D721Med (cell line): ENCODE measurements at places on chromosomes 3 and 15.

- no peak for DNase-seq
Observed at GRCh38 chr3:34359064-34359463, 560.6 kb downstream of the PDCD6IP start.

DNA sequence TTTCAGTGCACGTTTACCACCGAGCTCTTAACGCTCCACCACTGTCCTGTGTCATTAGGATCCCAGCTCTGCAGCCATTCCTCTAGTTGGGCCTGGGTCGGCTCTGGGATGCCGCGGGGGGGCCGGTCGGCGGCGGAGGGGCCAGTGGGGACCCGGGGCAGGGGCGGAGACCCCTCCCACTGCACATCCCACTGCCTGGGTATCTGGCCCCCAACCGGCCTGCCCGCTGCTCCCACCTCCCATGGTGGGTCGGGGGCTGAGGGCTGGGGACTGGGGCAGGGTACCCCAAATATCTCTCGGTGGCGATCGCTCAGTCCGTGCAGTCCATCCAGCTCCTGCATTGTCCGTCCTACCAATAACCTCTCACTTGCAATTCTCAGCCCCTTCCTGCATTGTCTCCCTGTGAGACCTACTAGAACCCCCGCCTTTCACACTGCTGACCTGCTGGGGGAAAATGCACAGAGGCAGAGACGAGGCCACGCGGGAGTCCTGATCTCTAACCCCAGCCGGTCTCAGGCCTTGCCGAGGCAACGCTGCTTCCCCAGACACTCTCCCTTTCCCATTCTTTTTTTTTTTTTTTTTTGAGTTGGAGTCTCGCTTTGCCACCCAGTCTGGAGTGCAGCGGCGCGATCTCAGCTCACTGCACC is 24.0 kb upstream of the MUC20 start:
- DNase-seq: no peak

DNA sequence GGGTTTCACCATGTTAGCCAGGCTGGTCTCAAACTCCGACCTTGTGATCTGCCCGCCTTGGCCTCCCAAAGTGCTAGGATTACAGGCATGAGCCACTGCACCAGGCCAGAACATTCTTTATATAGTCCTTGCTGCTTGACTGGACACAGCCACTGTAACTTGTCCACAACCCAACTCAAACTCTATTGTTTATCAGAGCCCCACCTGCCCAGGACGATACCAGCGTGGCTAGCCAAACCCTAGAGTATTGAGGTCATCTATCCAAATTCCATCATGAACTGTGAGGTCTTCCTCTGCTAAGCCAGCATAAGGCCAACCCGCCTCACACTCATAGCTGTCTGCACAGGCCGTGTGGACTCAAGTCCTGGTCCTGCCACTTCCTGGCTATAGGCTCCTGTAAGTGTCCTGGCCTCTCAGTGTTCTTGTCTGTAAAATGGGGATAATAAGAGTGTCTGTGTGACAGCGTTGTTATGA is 63.9 kb downstream of the DAPK2 start:
- DNase-seq: no peak

DNA sequence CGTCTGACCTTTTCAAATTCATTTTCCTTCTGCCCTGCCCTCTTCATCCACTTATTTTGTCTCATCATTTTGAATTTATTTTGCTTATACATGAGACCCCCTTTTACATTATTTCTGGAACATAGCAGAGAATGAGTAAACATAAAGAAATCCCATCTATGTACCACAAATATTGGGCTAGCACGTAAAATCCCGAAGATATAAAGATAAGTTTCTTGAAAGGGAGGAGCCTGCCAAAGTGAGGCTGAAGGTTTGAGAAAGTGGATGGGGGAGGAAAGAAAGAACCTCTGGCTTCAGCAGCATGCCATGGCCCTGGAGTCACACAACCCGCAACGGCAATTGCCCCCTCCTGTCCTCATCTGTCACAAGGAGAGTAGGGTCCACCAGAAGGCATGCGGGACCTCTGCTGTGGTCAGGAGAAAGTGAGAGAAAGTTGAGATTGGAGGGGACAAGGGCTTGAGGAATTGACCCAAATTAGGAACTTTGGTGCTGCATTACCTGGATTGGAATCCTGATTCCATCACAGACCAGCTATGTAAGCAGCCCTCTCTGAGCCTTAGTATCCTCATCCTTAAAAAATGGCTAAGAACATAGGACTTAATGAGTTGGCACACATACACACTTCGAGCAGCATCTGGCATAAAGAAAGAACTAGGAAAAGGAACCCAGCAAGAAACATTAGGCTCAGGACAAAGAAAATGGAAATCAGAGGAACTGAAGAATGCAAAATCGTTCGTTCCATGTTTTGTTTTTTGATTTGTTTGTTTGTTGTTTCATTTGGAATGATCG is 53.7 kb upstream of the GYG1 start:
- DNase-seq: no peak

GRCh38 chr3:65702202-65702601 is 336.5 kb downstream of the MAGI1 start:
- DNase-seq: no peak

DNA sequence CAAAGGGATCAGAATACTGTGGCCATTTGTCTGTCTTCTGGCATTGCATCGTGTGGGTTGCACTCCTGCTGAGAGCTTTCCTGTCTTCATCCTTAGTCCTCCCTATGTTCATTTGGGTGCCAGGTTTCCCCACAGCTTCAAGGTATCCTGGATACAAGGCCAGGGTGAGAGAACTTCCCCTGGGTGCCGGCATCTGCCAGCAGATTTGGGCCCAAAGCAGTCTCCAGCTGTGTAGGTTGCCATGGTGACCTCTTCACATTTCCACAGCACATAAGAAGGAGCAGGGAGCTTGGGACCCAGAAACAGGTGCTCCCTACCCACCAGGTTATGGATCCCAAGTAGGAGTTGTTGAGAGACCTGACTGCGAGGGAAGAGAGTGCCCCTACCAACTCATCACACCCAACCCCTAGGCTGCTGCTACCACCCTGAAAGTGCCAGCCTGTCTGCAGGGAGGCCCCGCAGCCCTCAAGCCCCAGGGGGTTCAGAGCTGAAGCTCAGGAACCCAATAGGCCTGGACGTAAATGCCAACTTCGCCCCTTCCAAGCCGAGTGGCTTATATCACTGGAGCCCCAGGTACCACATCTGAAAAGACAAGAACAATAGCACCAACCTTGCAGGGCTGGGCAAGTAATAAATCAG is 19.9 kb downstream of the TTC21A start:
- no peak for DNase-seq

- no peak for DNase-seq
Observed at GRCh38 chr15:84960391-84961113, 21.1 kb upstream of the PDE8A start.

GRCh38 chr3:96986241-96986640 is 171.8 kb downstream of the EPHA6 start:
- no peak for DNase-seq

DNA sequence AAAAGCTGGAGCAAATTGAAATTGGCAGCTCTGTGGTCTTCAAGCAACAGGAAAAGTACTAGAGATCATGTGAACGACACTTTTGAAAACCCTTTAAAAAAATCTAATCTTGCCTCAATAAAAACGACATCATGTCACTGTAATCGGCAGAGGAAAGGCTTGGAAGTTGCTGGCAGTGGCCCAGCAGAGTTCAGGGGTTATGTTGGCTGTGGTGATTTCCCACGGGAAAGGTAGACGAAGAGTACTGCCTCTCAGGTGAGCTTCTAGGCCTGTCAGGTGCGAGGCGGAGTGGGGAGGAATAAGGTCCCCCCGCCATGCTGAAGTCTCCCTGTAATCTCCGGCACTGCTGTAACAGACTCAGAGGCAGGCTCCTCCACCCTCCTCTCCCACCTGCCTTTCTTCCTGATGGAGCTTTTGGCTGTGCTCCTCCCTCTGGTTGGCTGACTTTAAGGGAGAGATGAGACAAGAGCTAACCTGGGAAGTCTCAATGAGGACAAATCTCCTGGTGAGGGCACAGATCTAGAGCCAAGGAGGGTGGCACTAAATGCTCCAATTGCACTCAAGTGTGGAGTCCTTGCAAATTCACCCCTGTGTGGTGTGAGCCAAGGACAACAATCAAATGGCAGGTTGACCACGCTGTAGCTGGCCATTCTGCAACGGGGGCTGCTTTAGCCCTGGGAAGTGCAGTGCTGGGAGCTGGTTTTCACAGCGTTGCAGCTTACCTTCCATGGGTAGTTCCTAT is 18.7 kb upstream of the HES1 start:
- no peak for DNase-seq

GRCh38 chr3:122004991-122005565 is 17.0 kb downstream of the ILDR1 start:
- no peak for DNase-seq

GRCh38 chr3:183295211-183295610 is 42.2 kb downstream of the B3GNT5 start:
- DNase-seq: no peak
